ENCODE measurements at places on chromosomes 5 and 9. TPM values are rescaled to one million over a fixed set of nuclear protein-coding genes. Genes with fewer than 3 reads are reported as not detected.

FAM81B gene
- not detected for total RNA-seq

UTP15 gene
- 29.7 TPM for total RNA-seq

PIGO gene
- 19.3 TPM for total RNA-seq

WHRN gene
- total RNA-seq, result 4.4 TPM

ZNF79 gene
- 9.3 TPM for total RNA-seq

TMEM252 gene
- not detected for total RNA-seq

SLCO6A1 gene
- total RNA-seq, result not detected

ASPN gene
- total RNA-seq, result not detected

AJM1 gene
- 4.2 TPM for total RNA-seq

CDHR2 gene
- total RNA-seq, result 0.38 TPM

MAML1 gene
- total RNA-seq, result 22.2 TPM

SEMA6A gene
- not detected for total RNA-seq

CNTNAP3B gene
- not detected for total RNA-seq

MUSK gene
- not detected for total RNA-seq

SVEP1 gene
- not detected for total RNA-seq

DOCK8 gene
- 141 TPM for total RNA-seq

SPAG8 gene
- 1.4 TPM for total RNA-seq

C5 gene
- total RNA-seq, result 2.7 TPM

FOXD4L4 gene
- total RNA-seq, result 0.12 TPM

VAV2 gene
- 5.3 TPM for total RNA-seq

SLC4A9 gene
- not detected for total RNA-seq

PCDHGC5 gene
- total RNA-seq, result not detected

BARHL1 gene
- total RNA-seq, result not detected

BTNL3 gene
- not detected for total RNA-seq

IFNA2 gene
- not detected for total RNA-seq

KCNV2 gene
- total RNA-seq, result not detected

SPOCK1 gene
- not detected for total RNA-seq

LPAR1 gene
- total RNA-seq, result not detected

C5orf46 gene
- not detected for total RNA-seq

SCGB3A2 gene
- not detected for total RNA-seq

SNX24 gene
- 6.4 TPM for total RNA-seq

CCL27 gene
- total RNA-seq, result 0.80 TPM

SLC12A7 gene
- total RNA-seq, result 10.8 TPM

PCDHGA5 gene
- not detected for total RNA-seq

PCDH1 gene
- not detected for total RNA-seq

OR1J2 gene
- not detected for total RNA-seq

EFNA5 gene
- total RNA-seq, result not detected

PCDHB13 gene
- total RNA-seq, result not detected

ARID3C gene
- 0.14 TPM for total RNA-seq

CDC20B gene
- total RNA-seq, result not detected

SHOC1 gene
- not detected for total RNA-seq

POLR1E gene
- total RNA-seq, result 58.0 TPM

GMCL2 gene
- not detected for total RNA-seq

HRH2 gene
- 11.8 TPM for total RNA-seq

EPB41L4A gene
- 0.95 TPM for total RNA-seq

C5orf52 gene
- total RNA-seq, result not detected

DMRT2 gene
- total RNA-seq, result 0.58 TPM

STK10 gene
- total RNA-seq, result 104 TPM

SPATA31D4 gene
- not detected for total RNA-seq

PCDHGA2 gene
- total RNA-seq, result not detected

IDNK gene
- 4.4 TPM for total RNA-seq

LMX1B gene
- total RNA-seq, result not detected

SOHLH1 gene
- total RNA-seq, result not detected

PCA3 gene
- total RNA-seq, result not detected

TAF1L gene
- total RNA-seq, result 0.05 TPM

HSD17B3 gene
- total RNA-seq, result not detected

CAPSL gene
- 1.0 TPM for total RNA-seq

PDE6A gene
- total RNA-seq, result not detected
